ENCODE measurements at places on chromosomes 5 and 9. TPM values are rescaled to one million over a fixed set of nuclear protein-coding genes. Genes with fewer than 3 reads are reported as not detected.

GRCh38 chr5:42600441-42600840 lies 156.2 kb upstream of the CCDC152 start:
- DNase-seq = no peak

DNA sequence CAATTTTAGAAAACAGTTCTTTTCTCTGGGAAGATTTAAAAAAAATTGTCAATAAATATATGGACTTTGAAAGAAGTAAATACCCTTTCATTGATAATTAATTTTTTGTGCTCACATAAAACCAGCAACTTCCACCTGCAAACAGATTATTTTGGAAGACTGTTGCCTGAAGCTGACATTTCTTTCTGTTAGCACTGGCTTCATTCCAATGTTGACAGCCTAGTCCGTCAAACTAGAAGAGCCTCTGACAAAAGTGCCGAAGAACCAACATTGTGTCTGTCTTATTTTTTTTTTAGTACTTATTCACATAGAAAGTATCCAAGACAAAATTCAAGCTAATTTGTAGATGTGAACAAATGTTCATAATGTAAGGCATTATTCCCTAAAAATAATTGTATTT lies 108.6 kb upstream of the TMEM161B start:
- DNase-seq = no peak

DNA sequence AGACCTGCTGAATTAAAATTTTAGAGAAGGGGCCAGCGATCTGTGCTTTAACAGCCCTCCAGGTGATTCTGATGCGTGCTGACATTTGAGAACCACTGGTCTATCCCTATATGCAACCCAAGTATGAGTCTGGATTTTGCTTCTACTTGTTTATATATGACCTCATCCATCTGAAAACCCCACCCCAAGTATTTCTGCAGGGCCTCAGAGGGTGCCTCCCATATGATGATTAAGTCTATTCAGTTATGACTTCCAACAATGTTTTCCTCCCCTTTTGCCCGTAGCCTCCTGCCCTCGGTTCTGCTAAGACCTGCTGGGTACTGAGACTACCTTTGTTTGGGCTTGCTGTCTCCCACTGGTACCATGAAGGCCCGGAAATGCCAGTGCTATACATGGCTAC lies 376.0 kb upstream of the SMARCA2 start:
- DNase-seq = no peak

RCL1 gene
- 35.1 TPM for total RNA-seq

GRCh38 chr9:32350682-32351081 lies 33.8 kb upstream of the ACO1 start:
- no peak for DNase-seq

GRCh38 chr5:10746711-10747110 lies 14.3 kb downstream of the DAP start:
- peak; percentile 76 for DNase-seq

CCNI2 gene
- 5.8 TPM for total RNA-seq

DNA sequence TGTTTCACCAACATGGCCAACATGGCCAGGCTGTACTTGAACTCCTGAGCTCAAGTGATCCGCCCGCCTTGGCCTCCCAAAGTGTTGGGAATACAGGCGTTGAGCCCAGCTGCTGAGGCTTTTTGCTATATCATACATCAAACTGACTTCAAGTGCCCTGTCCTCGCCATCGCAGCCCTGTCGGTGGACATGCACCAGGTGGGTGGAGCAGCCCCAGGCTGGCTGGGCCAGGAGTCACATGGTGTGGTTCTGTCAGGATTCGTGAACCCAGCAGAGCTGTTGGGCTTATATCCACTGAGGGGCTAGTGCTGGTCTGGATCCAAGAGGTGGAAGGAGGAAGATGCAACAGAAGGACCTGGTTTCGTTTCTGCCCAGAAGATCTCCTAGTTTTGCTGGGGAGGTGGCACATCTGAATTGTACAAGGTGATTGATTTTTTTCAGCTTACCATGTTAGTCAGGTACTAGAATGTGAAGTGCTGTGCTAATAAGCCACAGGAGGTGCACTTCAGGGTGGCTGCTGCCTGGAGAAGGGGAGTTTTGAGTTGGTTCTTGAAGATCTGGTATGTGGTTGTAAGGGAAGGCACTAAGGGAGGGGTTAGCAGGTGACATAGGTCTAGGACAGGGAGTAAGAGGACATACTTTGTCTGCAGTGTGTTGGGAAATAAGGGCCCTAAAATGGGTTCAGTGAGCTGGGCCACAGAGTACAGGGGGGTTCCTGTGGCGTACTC lies 16.1 kb downstream of the PCBD2 start:
- no peak for DNase-seq

- no peak for DNase-seq
Measured at GRCh38 chr9:116342061-116342460, 188.5 kb downstream of the PAPPA start.

CARD19 gene
- 31.3 TPM for total RNA-seq

- DNase-seq = no peak
Measured at GRCh38 chr5:1555011-1555807, 31.4 kb upstream of the LPCAT1 start.

TNFSF15 gene
- total RNA-seq = 16.2 TPM

Measured in ureter (tissue), 1 donor.